Left lobe of liver (tissue), 2 donors: ENCODE measurements at places on chromosomes 4 and X. TPM values are rescaled to one million over a fixed set of nuclear protein-coding genes. Genes with fewer than 3 reads are reported as not detected.

DNA sequence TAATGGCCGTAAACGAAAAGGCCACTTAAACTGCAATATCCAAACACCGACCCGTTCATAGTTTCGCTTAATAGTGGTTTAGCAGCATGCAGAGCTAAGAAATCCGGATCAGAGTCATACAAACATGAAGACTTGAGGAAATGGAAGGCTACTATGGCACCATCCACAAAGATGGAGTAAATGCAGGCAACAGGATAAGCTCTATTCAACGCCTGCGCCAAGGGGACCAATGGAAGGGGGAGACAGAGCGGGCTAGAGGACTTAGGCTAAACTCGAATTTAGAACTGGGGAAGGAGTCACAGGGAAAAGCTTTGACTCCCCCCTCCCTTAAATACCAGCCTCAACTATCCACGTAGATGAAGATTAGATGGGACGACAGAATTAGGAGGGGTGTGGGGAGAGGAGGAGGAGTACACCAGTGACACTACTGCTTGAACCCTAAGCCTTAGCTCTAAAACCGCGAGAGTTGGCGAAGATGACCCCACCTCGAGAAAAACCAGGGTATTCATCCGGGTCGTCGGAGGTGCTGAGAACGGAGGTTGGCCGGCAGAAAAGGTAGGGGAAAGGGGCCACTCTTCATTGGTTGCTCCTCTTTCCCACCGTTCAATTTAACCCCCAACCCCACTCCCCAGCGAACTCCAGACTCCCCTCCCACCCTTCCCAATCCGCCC, 3.5 kb downstream of the HUWE1 start:
- no peak for DNase-seq

SHROOM2 gene
- total RNA-seq = 4.7 TPM

DNA sequence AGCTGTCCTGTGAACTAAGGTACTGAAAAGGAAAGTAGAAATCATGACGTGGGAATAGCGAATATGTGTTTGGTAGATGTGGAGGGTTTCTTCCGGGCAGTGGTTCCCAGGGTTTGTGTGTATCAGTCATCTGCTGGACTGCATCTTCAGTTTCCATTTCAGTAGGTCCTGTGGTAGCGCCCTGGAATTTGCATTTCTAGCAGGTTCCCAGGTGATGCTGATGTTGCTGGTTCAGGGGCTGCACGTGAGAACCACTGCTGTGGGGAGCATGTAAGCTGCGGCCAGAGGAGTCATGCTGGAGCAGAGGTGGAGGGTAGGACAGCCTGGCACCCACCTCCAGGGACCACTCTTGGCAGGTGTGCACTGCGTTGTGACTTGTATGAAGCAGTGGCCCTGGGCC, 47.1 kb downstream of the ARHGAP10 start:
- DNase-seq = no peak

DNA sequence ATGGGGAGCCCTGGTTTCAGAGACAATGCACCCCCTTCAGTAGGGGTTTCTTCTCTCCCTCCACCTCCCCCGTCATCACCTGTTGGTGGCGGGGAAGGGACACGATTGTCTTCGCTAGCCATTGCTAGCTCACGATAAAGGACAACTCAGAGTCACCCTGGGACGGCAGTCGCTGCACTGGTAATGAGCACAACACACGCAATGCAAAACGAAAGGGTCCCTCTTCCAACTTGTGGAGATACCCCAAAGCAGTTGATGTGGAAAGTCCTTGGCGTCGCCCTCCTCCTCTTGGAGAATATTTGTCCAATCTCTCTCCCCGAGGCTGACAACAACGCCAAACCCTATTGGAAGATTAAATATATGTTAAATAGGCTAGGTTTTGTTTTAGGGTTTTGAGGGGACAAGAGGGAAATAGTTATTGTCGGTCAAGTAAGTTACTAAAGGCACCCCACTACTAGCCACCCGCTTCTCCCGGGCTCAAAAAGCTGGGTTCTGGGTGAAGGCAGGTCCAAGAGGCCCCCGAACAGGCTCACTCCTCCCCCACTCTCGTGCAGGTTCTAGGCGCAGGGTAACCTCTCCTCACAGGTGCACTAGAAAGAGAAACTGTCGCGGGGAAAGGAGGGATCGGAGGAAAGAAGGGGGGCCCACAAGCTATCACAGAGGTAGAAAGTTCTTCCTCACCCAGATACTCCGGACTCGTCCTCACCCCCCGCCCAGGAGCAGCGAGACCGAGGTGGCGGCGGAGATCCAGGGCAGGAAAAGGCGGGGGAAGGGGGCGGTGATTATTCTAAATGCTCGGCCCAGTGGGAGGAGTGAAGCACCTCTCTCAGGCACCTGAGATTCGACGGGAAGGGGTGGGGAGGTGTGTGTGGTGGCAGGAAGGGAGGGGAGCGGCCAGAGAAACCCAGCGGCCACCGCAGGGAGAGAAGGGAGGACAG, at the start of gene LRBA:
Gene LRBA (minus strand): TSS at position 764 of the 938 bp plus-strand sequence. CDS start 642 bp downstream, at position 122.
- DNase-seq = peak; percentile 89

- no peak for DNase-seq
Measured at GRCh38 chr4:140644470-140645185, 75.9 kb upstream of the UCP1 start.

- no peak for DNase-seq
Measured at GRCh38 chr4:140351093-140352075, 22.1 kb upstream of the SCOC start.

DNA sequence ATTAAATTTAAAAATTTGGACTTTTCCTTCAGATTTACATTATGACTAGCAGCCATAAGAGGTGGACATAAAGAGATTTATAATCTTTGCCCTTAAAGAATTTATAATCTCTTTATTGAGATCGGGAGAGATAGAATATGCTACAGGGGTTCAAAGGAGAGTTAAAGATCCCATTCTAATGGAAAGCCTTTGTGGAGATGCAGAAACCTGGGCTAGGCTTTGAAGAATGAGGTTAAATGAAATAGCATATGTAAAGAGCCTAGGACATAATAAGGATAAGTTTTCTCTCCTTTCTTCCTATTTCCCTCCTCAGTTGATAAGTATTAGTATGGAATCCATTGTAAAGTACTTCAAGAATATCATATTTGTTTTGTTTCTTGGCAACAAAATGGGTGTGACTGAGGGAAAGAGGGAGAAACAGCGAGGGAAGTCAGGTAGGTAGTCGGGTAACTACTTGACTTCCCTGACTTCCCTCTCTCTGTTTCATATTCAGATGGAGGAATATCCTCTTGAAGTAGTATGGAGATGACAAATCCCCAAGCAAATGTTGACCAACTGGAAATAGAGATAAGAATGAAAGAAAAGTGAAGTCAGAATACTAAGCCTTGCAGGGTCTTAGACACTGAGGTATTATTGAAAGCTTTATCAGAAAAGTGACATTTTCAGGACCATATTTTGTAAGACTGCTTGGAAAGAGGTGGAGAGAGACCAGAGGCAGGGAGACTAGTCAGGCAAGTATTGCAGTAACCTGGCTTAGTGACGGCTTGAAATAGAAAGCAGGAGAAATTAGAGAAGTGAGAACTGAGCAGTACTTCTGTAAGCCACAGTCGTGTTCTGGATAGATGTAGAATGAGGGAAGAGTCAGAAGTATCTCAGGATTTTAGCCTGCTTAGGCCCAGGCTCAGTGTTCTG, 82.9 kb downstream of the PDLIM5 start:
- no peak for DNase-seq

DNA sequence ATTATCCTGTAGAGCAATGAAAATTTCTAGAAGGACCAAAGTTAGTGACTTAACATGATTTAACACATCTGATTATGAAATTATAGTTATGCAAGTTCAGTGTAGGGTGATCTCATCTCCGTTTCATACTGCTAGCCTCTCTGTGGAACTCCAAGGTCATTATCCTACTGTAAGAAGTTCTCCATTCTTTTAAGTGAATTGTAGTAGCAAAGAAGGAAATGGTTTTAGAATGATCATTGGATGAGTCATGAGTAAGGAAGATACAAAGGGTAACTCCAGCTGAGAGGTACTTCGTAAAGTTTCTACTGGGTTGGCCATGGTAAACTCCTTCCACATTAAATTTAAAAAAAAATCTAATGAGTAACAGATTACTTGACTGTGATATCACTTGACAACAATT, 215.0 kb upstream of the GIMD1 start:
- no peak for DNase-seq

GRCh38 chr4:2953496-2953895, 9.7 kb downstream of the NOP14 start:
- DNase-seq = peak; percentile 83

DNA sequence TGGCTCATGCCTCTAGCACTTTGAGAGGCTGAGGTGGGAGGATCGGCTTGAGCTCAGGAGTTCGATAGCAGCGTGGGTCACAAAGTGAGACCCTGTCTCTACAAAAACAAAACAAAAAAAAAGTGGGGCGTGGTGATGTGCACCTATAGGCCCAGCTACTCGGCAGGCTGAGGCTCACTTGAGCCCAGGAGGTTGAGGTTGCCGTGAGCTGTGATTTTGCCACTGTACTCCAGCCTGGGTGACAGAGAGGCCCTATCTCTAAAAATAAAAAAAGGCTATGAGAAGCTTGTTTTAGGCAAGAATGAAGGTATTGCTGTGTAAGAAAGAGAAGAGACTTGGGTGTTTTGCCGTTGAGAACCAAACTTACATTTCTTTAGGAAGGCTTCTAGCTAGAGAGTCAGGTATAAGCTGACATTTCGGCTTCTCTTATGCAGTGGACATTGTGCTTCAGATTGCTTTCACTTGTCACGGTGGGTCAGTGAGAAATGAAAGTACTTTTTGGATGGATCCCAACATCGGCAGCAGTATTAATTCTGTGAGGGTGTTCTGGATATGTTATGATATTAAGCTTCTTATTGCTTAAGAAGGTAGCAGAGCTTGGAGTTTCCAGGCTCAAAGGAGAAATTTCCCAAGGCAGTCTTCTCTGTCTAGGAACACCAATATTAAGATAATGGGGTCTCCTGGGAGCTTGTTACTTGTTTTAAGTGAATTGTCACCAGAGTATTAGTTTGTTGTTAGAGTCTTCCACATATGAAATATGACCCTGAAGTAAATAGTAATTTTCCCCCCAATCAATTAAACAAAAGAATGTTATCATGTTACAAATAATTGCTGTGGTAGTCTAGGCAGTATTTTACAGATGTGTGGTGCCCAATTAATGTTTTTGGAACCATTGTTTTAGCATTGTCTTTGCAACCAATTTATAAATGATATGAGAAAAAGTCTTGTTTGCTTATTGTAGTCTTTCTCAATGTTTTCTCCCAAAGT, 17.6 kb downstream of the TMEM131L start:
- DNase-seq = no peak

CTAG1A gene
- not detected for total RNA-seq

GRCh38 chr4:158714937-158715336, 8.3 kb downstream of the PPID start:
- DNase-seq = no peak

TGIF2LX gene
- not detected for total RNA-seq

DNA sequence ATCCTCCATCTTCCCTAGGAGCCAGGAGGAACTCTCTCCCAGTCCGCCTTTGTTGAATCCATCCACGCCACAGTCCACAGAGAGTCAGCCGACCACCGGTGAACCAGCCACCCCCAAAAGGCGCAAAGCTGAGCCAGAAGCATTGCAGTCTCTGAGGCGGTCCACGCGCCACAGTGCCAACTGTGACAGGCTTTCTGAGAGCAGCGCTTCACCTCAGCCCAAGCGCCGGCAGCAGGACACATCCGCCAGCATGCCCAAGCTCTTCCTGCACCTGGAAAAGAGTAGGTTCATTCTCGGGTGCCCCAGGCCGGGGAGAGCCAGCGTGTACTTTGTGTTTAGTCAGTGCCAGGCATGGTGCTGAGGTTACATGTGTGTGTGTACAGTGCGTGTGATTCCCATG, 7.4 kb downstream of the MSL3 start:
- no peak for DNase-seq

DNA sequence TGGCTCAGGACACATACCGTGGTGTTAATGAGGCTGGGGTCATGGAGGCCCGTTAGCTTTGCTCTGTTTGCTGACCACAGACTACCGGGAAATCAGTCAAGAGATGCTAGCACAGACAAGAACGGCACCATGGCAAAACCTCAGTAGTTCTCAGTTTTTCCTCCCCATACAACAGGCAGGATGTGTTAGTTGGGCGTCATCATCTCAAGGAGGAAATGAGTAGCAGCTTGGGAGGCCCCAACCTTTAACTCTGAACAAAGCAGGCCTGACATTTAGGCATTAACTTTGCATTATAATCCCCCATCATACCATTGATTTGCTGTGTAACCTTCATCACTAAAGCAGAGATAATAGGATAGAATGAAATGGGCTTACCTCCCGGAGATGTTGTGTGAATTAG, 714.2 kb downstream of the RPA4 start:
- DNase-seq = no peak

- DNase-seq = no peak
Measured at GRCh38 chr4:48902266-48902665, 4.3 kb downstream of the OCIAD2 start.

GRCh38 chrX:109440475-109440874, 41.4 kb downstream of the GUCY2F start:
- DNase-seq = no peak

DNA sequence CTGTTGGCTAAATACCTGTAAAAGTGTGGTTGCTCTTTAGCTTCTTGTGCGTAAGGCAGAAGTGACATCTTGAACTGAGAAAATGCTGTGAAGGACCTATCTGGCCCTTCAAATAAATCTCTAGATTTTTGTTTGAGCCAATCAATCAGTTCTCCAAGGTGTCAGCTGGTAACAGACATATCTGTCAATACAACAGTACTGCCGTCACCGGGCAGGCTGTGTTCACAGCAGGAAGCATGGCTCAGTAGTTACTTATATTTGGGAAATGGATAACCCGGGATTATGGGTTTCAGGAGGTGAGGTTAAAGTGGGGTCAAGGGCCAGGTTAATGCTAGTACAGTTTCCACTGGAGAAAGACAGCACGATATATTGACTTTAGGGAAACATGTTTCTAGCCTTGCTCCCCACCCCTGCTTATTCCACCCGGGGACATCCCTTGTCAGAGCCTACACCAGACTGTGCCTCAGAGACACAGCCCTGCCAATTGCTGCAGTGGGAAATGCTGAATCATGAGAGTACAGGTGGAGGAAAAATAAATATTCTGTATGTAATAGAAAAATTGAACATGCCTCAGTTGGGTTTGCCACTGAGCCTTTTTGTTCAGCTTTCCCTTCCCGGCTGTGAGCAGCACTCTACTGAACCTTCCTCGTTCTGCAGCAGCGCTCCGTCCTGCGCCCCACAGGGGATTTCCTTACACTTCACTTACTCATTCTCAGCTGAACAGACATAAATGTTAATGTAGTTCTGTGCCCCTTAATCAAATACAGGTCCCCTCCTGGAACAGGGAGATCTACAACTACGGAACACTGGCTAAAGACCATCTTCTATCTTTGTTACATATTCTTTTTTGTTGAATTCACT, 121.1 kb downstream of the MGST2 start:
- DNase-seq = no peak

DNA sequence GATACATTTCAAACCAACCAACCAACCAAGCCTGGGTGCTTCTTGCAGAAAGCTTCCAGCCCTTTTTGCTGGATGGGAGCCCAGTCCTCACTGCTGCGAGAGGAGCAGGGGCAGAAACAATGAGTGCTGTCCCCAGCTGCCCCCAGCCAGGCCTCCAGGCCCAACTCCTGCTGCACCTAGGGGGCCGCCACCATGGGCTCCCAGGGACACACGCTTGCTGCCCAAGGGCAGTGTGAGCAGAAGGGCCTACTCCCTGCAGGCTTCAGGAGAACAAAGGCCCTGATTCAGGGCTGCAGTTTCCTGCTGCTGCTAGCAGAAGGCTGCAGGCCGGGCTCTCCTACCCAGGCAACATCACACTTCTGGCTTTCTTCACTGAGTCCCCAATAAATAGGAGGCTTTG, 37.7 kb upstream of the ENPP6 start:
- no peak for DNase-seq

GRCh38 chr4:32790803-32791202, 2070.6 kb downstream of the PCDH7 start:
- peak; percentile 68 for DNase-seq

GYG2 gene
- 16.7 TPM for total RNA-seq

MCTS1 gene
- 18.0 TPM for total RNA-seq

GRCh38 chr4:24896056-24896455, 16.8 kb downstream of the CCDC149 start:
- DNase-seq = no peak
